ENCODE measurements at places on chromosomes 5 and 9. TPM values are rescaled to one million over a fixed set of nuclear protein-coding genes. Genes with fewer than 3 reads are reported as not detected.

Gene HMCN2
- 0.19 TPM for total RNA-seq

Gene CCDC152
- 0.06 TPM for total RNA-seq

Gene PURA
- 18.7 TPM for total RNA-seq

Gene LYSMD3
- total RNA-seq, result 18.5 TPM

Gene PTGER4
- 14.9 TPM for total RNA-seq

Gene ERAP2
- 141 TPM for total RNA-seq

Gene TAF11L10
- not detected for total RNA-seq

Gene IFNA13
- total RNA-seq, result not detected

Gene ANKRD33B
- 0.65 TPM for total RNA-seq

Gene CETN3
- 9.9 TPM for total RNA-seq

Gene TICAM2
- 0.63 TPM for total RNA-seq

Gene LRRC14B
- total RNA-seq, result not detected

Gene SLCO4C1
- not detected for total RNA-seq

Gene WWC1
- total RNA-seq, result 0.31 TPM

Gene NUTM2F
- not detected for total RNA-seq

Gene CCDC171
- total RNA-seq, result 1.1 TPM

Gene RNF224
- total RNA-seq, result not detected

Gene CAMK4
- total RNA-seq, result 0.32 TPM

Gene C9
- 0.57 TPM for total RNA-seq

Gene FAXDC2
- total RNA-seq, result 15.9 TPM

Gene GKAP1
- total RNA-seq, result 1.3 TPM

Gene FKTN
- total RNA-seq, result 3.7 TPM

Gene BTNL3
- not detected for total RNA-seq

Gene ASPN
- not detected for total RNA-seq

Gene SH2D3C
- 43.5 TPM for total RNA-seq

Gene EGFLAM
- total RNA-seq, result 0.49 TPM

Gene ZNF658
- total RNA-seq, result 5.0 TPM

Gene SPATA31A3
- not detected for total RNA-seq

Gene NR3C1
- total RNA-seq, result 12.6 TPM

Gene SLC34A3
- not detected for total RNA-seq

Gene IL9
- total RNA-seq, result not detected

Gene CYSRT1
- total RNA-seq, result 0.16 TPM

Gene BHMT2
- total RNA-seq, result 1.3 TPM

Gene NEUROG1
- not detected for total RNA-seq

Gene LCN15
- total RNA-seq, result not detected

Gene HRH2
- total RNA-seq, result not detected

Gene PCDHB14
- total RNA-seq, result 1.8 TPM

Gene EMB
- total RNA-seq, result 0.25 TPM

Gene SLC34A1
- total RNA-seq, result not detected

Gene LRRC70
- 24.0 TPM for total RNA-seq

Gene SLC46A2
- total RNA-seq, result not detected

Gene INIP
- total RNA-seq, result 9.7 TPM

Gene PBX3
- total RNA-seq, result 10.4 TPM

Gene RLN1
- total RNA-seq, result 0.25 TPM

Gene ALDH1A1
- 3,182 TPM for total RNA-seq

Gene S100Z
- total RNA-seq, result not detected

Measured in bladder microvascular endothelial cell (primary cell).